ENCODE measurements at places on chromosomes 16 and 17. TPM values are rescaled to one million over a fixed set of nuclear protein-coding genes. Genes with fewer than 3 reads are reported as not detected.
A peak's percentile ranks its signal among the peaks of the same experiment; 100 is the strongest.

The CCDC40 gene
- total RNA-seq = 4.5 TPM

The ASIC2 gene
- 0.10 TPM for total RNA-seq

DNA sequence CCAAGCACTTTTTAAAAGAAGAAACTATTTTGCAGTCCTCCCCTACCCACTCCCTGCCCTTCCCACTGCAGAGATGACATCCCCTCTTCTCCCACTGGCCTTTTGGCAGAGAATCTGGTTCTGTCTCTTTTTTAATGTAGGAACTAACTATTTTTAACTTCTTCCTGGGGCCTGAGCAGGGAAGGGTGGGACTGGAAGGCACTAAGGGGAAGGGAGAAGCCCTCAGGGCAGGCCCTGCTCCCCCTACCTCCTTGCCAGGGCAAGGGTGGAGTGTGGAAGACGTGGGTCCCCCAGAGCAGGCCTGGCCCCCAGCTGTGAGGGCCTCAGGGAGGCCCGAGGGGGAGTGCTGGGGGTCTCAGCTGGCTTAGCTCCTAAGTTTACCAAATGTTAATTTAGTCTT, 19.5 kb downstream of the UNC13D start:
- DNase-seq = peak; percentile 58

DNA sequence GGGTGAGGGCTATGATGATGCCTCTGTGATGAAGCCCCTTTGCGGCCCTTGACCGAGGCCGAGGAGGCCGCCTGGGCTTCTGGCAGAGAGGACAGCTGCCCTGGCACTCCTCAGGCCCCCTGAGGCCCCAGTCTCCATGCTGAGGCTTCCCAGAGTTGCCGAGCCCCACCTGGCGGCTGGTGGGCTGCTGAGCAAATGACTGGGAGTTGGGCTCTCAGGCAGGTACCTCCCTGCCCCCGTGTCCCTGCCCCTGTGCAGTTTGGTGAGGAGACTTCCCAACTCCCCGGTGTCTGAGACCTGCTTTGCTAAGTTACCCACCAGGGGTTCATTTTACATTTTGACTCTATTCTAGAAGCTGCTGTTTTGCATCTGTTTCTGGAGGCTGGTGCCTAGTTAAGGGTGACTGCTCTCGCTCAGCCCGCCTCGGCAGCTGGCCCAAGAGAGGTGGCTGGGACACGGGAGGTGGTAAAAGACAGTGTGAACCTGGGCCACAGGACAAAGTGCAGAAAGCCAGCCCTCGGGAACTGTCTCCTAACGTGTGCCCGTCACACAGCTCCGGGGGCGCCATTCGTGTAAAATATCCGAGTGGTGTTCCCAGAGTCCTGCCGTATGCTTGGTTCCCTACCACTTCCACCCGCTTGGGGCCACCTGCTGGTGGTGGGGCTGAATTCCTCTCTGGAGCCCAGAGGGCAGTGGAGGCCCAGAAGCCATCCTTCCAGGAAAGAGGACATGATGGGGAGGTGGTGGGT, 134.5 kb downstream of the RAB11FIP4 start:
- DNase-seq = no peak

DNA sequence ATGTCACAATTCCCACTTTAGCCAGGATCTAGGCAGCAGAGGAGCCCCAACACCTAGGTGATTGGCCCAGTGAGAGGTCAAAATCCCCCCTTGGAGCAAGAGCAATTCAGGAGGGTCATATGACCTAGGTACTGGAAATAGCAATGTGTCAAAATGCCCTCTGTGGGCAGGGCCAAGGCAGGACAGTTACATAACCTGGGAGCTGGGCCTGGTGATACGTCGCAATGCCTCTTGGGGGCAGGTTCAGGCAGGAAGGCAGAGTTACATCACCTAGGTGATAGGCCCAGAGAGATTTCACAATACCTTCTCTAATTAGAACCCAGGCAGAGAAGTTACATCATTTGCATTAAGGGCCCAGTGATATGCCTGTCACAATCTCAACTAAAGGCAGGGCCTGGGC, 1906.3 kb downstream of the TP53TG3F start:
- DNase-seq = no peak

DNA sequence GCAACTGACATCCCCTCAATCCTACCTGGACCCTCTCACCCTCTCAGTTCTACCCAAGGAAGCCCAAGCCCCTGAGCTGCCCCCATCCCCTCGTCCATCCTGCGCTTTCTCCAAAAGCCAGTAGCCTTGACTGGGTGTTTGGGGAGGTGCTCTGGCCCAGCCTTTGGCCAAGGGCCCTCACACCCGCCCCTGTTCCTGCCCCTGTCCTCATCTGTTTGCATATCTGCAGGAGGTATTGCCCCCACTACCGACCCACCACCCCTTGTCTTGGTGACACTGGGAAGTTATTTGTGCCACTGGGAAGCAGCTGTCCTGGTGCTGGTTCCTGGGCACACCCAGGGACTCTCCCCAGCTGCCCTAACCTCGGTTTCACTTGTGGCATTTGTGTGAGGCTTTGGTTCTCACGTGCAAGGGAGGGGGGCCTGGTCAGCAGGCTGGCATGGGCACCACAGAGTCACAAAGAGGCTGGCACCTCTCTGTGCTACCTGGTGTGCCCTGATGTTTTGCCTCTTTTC, 75.3 kb downstream of the MRC2 start:
- DNase-seq = no peak

DNA sequence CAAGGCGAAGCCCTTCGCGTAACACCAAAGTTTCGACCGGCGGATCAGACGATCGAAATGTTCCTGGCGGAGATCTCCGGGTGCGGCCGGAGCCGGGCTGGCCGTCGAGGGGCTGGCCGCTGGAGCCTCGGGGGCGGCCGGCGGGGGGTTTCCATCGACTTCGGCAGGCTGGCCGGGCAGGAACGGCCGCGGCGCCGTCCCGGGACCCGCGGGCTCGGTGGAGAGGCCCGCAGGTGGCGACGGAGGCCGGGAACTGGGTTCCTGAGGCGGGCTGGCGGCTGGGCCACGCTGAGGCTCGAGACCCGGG, 1.1 kb downstream of the EPOP start:
- no peak for DNase-seq

DNA sequence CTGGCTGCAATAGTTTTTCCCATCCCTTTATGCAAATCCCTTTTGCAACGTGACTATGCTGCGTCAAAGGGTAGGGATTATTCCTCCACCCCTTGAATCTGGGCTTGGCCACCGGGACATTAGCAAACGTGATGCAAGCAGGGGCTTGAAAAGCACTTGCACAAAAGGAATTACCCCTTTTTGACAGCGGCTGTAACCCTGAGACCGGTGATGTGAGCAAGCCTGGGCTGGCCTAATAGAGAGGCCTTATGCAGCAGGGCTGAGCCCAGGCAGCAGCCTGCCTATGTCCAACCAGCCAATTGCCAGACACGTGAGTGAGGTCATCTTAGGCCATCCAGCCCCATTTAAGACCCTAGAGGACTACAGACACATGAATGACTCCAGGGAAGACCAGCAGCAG, 30.4 kb upstream of the PAFAH1B1 start:
- DNase-seq = peak; percentile 49

DNA sequence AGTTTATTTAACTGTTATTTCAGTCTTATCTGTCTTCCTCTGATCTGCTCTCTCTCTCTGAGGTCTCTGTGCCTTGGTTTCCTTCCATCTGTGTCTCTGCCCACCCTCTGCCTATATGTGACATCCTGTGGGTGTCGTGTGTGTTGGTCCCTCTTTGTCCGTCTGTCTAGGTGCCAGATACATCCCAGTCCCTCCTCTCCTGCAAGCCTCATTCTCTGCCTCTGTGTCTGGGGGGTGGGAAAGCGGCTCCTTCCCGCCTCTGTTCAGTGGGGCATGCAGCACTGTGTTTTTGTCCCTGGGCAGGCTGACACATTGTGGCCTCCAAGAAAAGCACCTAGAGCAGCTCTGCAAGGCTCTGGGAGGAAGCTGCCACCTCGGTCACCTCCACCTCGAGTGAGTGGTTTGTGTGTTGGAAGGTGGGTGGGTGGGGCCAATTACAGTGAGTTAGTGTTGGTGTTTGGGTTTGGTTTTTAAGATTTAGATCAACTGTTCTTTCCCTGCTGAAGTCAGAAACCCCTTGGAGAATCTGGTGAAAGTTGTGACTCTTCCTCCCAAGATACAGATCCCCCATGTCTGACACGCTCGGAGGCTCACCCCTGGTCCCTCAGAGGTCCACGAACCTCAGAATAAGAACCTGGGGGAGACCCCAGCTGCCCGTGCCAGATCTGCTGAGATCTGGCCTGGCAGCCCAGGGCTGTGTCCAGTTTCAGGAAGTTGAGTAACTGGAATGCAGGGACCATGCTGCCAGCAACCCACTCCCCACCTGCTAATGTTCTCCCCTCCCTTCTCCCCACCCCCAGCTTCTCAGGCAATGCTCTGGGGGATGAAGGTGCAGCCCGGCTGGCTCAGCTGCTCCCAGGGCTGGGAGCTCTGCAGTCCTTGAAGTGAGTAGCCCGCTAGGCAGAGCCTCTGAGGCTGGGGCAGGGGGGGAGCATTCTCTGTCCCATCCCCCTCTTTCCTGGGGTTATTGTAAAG, 50.9 kb upstream of the CPNE2 start:
- no peak for DNase-seq

DNA sequence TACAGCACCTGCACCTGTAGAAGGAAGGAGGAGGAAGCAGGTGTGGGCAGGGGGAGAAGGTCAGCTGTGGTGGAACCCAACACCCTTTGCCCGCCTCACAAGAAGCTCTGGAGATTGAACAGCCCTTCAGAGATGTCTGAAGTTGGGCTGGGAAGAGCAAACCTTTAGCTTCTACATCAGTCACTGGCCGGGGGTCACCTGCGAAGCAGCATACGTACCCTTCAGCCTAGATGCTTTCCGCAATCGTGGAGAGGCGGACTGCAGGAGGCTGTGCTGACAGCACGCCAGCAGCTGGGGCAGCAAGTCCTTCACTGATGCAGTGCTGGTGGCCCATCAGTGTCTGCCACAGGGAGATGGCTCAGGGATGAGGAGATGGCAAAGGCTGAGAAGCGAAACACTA, 5.2 kb upstream of the HS3ST3B1 start:
- no peak for DNase-seq

Measured in tongue (tissue), 3 donors.